SJCRH30 (cell line): ENCODE measurements at places on chromosomes 1 and 21.

GRCh38 chr1:196557797-196558196, 50.4 kb downstream of the KCNT2 start:
- no peak for DNase-seq
- no peaks in the 10 kb centered on the region for H3K36me3 ChIP-seq
- H3K27ac ChIP-seq: no peak overlapping the region
- H3K4me3 ChIP-seq: no peak overlapping the region
- no peaks in the 10 kb centered on the region for H3K27me3 ChIP-seq

GRCh38 chr1:15042866-15043265, 110.7 kb upstream of the TMEM51 start:
- H3K4me1 ChIP-seq: no peaks in the 10 kb centered on the region
- no peak for DNase-seq
- H3K27ac ChIP-seq: no peak overlapping the region
- no peaks in the 10 kb centered on the region for H3K27me3 ChIP-seq
- H3K4me3 ChIP-seq: no peak overlapping the region

- no peak overlapping the region for H3K4me3 ChIP-seq
- no peak for DNase-seq
- H3K36me3 ChIP-seq: peaks cover 27% of the 10 kb centered on the region
- no peaks in the 10 kb centered on the region for H3K4me1 ChIP-seq
- no peaks in the 10 kb centered on the region for H3K27me3 ChIP-seq
These were observed 100.1 kb downstream of the MAN1A2 start for GRCh38 chr1:117467336-117467735.

DNA sequence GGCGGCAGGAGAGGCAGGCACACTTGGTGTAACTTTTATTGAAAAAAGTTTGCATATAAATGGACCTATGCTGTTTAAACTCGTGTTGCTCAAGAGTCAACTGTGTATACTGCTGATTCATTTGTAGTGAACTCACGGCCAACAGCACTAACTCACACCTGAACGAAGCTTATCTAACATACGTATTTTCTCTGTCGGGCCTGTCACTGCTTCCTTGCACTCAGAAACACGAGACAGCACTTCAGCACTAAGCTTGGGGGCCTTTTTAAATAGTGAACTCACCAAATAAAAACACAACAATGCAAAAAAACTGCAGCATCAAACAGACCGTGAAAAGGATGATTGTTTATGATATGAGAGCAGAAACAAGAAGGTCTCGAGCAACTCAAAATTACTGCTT, 58.9 kb upstream of the NEK2 start:
- H3K36me3 ChIP-seq: no peaks in the 10 kb centered on the region
- DNase-seq: no peak
- no peak overlapping the region for H3K27ac ChIP-seq
- H3K4me1 ChIP-seq: peaks cover 27% of the 10 kb centered on the region
- H3K27me3 ChIP-seq: no peaks in the 10 kb centered on the region
- no peak overlapping the region for H3K4me3 ChIP-seq

DNA sequence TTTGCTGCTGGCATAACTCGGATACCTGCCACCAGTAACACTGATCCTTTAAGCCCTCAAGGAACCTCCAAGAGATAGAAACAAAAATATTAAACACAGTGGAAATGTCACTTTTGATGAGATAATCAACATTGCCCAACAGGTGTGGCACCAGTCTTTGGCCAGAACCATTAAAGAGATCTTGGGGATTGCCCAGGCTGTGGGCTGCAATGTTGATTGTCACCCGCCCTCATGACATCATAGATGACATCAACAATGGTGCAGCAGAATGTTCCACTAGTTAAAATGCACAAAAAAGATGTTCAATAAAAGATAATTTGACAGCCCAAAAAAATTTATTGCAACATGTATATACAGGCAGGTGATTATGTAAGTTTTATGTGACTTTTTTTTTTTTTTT, 20.2 kb upstream of the ZMYM1 start:
- H3K27me3 ChIP-seq: no peaks in the 10 kb centered on the region
- H3K36me3 ChIP-seq: no peaks in the 10 kb centered on the region
- peaks cover 9% of the 10 kb centered on the region; the same call in 1 of the 2 replicates for H3K4me1 ChIP-seq
- H3K4me3 ChIP-seq: no peak overlapping the region
- DNase-seq: no peak
- no peak overlapping the region for H3K27ac ChIP-seq

- H3K36me3 ChIP-seq: no peaks in the 10 kb centered on the region
- H3K27me3 ChIP-seq: no peaks in the 10 kb centered on the region
- no peaks in the 10 kb centered on the region for H3K4me1 ChIP-seq
- no peak overlapping the region for H3K4me3 ChIP-seq
- H3K27ac ChIP-seq: no peak overlapping the region
These were observed 79.7 kb downstream of the ZNF326 start for GRCh38 chr1:90074566-90074965.

GRCh38 chr1:86704458-86704971, at the start of gene SH3GLB1:
TSS of gene SH3GLB1 (plus strand) at chr1:86704576. CDS start at chr1:86704900, 324 bp downstream.
- H3K27ac ChIP-seq: peak within 1 kb of the TSS; percentile 99
- H3K4me1 ChIP-seq: peaks cover 3% of the 10 kb centered on the region; the same call in 1 of the 2 replicates
- peak within 1 kb of the TSS; percentile 91 for H3K4me3 ChIP-seq
- peak; percentile 94 for DNase-seq
- H3K27me3 ChIP-seq: no peaks in the 10 kb centered on the region
- peaks cover 13% of the 10 kb centered on the region for H3K36me3 ChIP-seq

DNA sequence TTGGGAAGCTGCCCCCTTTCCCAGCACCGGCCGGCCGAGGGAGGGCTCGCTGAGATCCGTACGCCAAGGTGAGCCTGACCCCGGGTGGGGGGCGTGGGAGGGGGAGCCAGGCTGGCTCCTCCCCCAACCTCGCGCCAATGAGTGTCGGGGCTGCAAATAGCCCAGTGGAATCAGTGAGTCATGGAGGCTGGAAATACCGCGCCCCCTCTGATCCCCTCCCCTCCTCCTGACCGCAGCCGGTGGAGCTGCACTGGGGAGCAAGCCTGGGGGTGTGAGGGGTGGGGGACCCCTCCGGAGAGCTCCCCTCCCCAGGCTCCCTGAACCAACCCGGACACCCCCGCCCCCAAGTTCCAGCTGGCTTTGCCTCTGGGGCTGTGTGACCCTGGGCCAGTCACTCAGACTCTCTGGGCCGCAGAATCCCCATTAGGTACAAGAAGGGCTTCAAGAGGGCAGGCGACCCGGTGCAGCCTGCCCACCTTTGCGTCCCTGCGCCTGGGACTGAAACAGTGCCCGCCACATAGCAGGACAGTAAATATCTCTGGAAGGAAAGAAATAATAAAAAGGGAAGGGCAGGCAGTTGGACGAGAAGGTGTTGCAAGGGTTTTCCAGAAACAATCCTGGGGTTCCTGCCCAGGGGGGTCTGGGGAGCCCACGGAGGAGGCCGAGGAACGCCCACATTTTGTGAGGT, 4.5 kb downstream of the HSPB7 start:
- no peak overlapping the region for H3K4me3 ChIP-seq
- no peaks in the 10 kb centered on the region for H3K27me3 ChIP-seq
- no peaks in the 10 kb centered on the region for H3K36me3 ChIP-seq
- peaks cover 37% of the 10 kb centered on the region for H3K4me1 ChIP-seq
- H3K27ac ChIP-seq: no peak overlapping the region

- no peaks in the 10 kb centered on the region for H3K27me3 ChIP-seq
- no peak overlapping the region for H3K27ac ChIP-seq
- no peak overlapping the region for H3K4me3 ChIP-seq
- H3K4me1 ChIP-seq: 0 out of 2 replicates have a peak, but pooled peaks cover 3% of the 10 kb centered on the region
- peak; percentile 30 for DNase-seq
These were observed 41.0 kb upstream of the JUN start for GRCh38 chr1:58824753-58825389.

DNA sequence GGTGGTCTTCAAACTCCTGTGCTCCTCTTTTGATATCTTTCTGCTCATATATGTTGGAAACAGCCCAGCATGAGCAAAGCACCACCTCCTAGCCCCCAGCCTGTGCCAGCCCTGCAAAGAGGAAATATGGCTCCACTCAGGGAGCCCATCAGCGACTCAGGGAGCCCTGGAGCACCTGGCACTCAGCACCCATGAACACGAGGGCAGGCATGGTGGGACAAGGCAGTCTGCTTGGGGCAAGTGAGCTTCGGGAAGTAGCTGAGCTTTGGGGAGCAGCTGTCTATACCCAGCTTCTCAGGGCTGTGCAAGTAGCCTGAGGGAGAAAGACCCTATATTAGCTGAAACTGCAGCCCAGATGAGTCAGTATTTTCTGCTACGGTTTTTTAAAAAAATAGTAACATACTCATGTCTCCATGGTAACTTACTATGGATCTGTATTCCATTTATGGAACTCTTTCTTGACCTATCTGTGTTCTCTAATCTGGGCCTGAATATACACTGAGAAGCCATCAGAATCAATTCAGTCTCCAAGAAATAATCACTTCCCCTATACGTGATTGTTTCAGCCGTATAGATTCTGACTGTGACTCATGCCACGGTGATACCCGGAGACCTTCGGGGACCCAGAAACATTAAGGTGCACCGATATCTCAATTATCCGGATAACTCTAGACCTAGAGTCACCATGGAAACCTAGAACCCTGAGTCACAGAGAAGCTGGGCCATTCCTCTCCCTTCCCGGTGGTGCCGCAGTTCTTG, 1.5 kb upstream of the ETS2 start:
- no peak for DNase-seq
- H3K4me1 ChIP-seq: 0 out of 2 replicates have a peak, but pooled peaks cover 3% of the 10 kb centered on the region
- H3K36me3 ChIP-seq: no peaks in the 10 kb centered on the region
- H3K27me3 ChIP-seq: no peaks in the 10 kb centered on the region
- no peak overlapping the region for H3K27ac ChIP-seq
- H3K4me3 ChIP-seq: peak overlapping the region; percentile 77

GRCh38 chr1:229380536-229381160, 37.8 kb upstream of the CCSAP start:
- H3K27me3 ChIP-seq: no peaks in the 10 kb centered on the region
- H3K36me3 ChIP-seq: no peaks in the 10 kb centered on the region
- H3K27ac ChIP-seq: no peak overlapping the region
- no peak for DNase-seq

DNA sequence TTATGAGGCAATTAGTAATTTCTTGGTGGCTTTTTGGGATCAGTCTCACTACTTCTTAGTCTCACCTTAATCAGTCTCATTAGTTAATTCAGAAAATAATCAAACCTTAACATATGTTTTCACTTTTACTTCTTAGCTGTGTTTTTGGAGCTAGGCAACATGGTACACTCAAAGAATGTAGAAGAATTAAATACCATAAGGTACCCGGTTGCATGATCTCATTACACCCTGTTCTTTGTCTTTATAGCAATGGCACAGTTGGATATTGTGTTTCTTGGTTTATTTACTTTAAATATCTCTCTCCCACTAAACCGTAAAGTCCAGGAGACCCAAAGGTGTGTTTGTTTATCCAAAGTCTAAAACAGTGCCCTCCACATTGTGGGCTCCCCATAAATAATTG, 132.3 kb downstream of the TNFSF18 start:
- H3K4me3 ChIP-seq: no peak overlapping the region
- H3K4me1 ChIP-seq: peaks cover 14% of the 10 kb centered on the region
- H3K27ac ChIP-seq: peak overlapping the region; percentile 48

GRCh38 chr21:44360159-44360558, 6.7 kb downstream of the TRPM2 start:
- no peaks in the 10 kb centered on the region for H3K27me3 ChIP-seq
- H3K4me1 ChIP-seq: peaks cover 4% of the 10 kb centered on the region
- no peaks in the 10 kb centered on the region for H3K36me3 ChIP-seq

DNA sequence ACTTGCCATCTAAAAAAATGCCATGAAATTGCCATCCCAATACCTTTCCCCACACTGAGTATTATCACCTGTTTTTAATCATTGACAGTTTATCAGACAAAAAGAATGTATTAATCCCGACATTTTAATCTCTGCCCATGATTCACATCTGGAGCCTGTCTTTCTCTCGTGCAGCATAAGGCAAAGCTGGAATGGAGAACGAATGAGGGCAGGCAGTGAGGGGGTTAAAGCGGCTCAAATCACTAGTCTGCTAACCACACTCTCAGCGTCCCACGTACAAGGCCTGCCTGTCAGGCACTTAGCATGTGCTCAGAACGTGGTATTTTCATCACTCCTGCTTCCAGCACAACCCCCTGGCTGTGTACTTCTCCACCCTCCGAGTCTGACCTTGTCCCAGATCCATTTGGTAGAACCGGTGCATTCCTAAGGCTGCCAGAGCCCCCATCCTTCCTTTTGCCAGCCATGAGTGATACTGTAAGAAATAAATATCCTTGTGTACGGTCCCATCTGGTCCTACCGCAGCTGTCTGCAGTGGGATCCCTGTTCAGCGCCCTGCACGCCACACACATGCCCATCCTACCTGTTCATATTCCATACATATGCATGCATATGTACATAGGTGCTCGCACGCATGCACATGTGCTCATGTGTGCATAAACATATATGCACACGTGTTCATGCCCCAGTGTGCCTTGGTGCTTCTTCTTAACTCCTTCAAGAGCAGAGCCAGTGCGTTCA, 34.6 kb upstream of the FHAD1 start:
- peaks cover 8% of the 10 kb centered on the region; the same call in 1 of the 2 replicates for H3K4me1 ChIP-seq
- DNase-seq: no peak
- H3K27ac ChIP-seq: no peak overlapping the region
- no peaks in the 10 kb centered on the region for H3K27me3 ChIP-seq

DNA sequence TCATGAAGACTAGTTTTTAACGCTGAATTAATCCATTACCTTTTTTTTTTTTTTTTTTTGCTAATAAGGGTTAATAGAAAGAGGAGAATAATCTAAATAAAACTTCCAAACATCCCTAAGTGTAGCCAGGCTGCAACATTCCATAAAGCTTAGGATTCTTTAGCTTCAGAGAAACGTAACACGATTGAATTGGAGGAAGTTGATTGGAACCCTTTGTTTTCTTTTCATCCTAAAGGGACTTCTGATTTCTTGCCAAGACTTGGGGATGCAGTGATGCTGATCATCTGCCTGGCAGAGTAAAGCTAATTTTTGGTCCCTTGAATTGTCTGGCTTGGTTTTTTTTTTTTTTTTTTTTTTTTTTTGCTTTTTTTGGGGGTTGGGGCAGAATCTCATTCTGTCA, 142.9 kb downstream of the VPS13D start:
- H3K27me3 ChIP-seq: no peaks in the 10 kb centered on the region
- no peak for DNase-seq
- H3K4me1 ChIP-seq: peaks cover 23% of the 10 kb centered on the region
- no peak overlapping the region for H3K4me3 ChIP-seq

GRCh38 chr1:63893976-63894375, 120.2 kb downstream of the ROR1 start:
- H3K36me3 ChIP-seq: no peaks in the 10 kb centered on the region
- no peak for DNase-seq
- H3K4me3 ChIP-seq: no peak overlapping the region
- peaks cover 16% of the 10 kb centered on the region for H3K4me1 ChIP-seq

- H3K36me3 ChIP-seq: no peaks in the 10 kb centered on the region
- no peaks in the 10 kb centered on the region for H3K27me3 ChIP-seq
- no peak overlapping the region for H3K27ac ChIP-seq
- DNase-seq: no peak
- no peaks in the 10 kb centered on the region for H3K4me1 ChIP-seq
These were observed 53.0 kb downstream of the CD46 start for GRCh38 chr1:207804721-207805468.

DNA sequence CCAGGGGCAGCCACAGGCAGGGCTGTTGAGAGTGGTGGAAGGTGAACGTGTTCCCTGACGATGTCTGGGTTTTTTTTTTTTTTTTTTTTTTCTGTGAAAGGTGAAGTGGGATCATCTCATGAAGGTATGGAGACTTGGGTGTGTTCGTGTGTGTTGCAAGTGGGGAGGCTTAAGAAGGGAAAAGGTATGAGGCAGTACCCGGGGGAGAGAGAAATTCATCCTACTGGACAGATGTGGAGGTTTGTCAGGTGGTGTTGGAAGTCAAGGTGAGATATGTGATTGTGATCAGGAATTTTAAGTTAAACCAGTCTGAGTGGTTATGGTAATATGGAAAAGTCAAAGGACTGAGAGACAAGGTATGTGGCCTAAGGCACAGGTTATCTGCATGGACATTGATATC, 5.3 kb downstream of the C1orf115 start:
- peaks cover 16% of the 10 kb centered on the region for H3K4me1 ChIP-seq
- no peak overlapping the region for H3K4me3 ChIP-seq
- H3K27me3 ChIP-seq: 0 out of 2 replicates have a peak, but pooled peaks cover 3% of the 10 kb centered on the region
- no peaks in the 10 kb centered on the region for H3K36me3 ChIP-seq
